ENCODE measurements at places on chromosomes 5 and 9.
A peak's percentile ranks its signal among the peaks of the same experiment; 100 is the strongest.

- DNase-seq, result no peak
These were observed 436.7 kb downstream of the ZSWIM6 start for GRCh38 chr5:61768692-61769281.

GRCh38 chr9:126283799-126284465, 42.7 kb upstream of the MVB12B start:
- DNase-seq, result no peak

- DNase-seq, result no peak
These were observed 99.2 kb downstream of the NFIB start for GRCh38 chr9:14214693-14215092.

- DNase-seq, result no peak
These were observed 4.9 kb upstream of the NR5A1 start for GRCh38 chr9:124511891-124512805.

DNA sequence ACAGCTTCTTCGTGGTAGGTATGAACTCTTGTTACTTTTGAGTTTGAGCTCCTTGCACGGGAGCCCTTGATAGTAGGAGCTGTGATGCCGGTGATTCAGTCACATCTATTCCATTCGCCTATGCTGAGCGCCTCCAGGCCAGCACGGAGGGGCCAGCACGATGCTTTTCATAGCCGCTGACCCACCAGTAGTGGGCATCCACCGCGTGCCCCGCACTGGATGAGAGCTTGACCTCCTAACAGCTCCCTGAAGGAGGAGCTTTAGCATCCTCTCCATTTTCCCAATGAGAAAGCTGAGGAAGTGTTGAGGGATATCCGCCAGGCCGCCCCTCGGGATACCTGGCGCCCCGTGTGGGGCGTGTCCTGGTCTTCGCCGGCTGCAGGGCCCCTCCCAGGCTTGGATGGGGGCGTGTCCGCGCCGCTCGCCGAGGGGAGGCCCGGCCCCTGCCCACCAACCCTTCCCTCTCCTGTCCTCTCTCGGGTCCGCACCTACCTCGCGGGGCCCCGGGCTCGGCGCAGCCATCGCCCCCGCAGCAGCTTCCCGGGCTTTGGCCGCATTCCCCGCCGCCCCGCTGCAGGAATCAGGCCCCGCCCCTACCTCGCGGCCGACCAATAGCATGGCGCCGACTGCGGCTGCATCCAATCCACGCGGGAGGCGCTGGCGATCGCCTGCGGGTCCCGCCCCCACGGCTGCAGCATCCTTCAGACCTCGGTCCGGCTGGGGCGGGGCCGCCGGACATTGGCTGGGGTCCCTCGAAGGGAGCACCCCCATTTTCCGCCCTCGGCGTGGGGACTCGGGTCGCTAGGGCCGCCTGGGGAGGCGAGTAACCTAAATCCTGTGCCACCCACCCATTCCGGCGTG, at the start of gene PIP5KL1:
TSS of gene PIP5KL1 (minus strand) at position 547 of the 861 bp plus-strand sequence. CDS start at position 522, 25 bp downstream.
- peak; percentile 85 for DNase-seq

- DNase-seq, result no peak
These were observed 1665.4 kb upstream of the CDH9 start for GRCh38 chr5:28703651-28704260.

Data from activated naive CD4-positive, alpha-beta T cell treated with anti-CD3 and anti-CD28 coated beads, Interleukin-2, amount 10 ng/mL, durations not matched to agents 7 days and 5 days (primary cell).